ENCODE measurements at places on chromosomes 12 and 14. TPM values are rescaled to one million over a fixed set of nuclear protein-coding genes. Genes with fewer than 3 reads are reported as not detected.
A peak's percentile ranks its signal among the peaks of the same experiment; 100 is the strongest.

- H3K27ac ChIP-seq, result no peak overlapping the region
- no peaks in the 10 kb centered on the region for H3K27me3 ChIP-seq
- DNase-seq, result no peak
These were observed 68.5 kb downstream of the DIP2B start for GRCh38 chr12:50573271-50573670.

- H3K4me1 ChIP-seq, result peaks cover 9% of the 10 kb centered on the region
- H3K36me3 ChIP-seq, result no peaks in the 10 kb centered on the region
- H3K27ac ChIP-seq, result peak overlapping the region; percentile 80
- no peak overlapping the region for H3K4me3 ChIP-seq
These were observed 12.4 kb downstream of the MLXIP start for GRCh38 chr12:122090759-122091515.

DNA sequence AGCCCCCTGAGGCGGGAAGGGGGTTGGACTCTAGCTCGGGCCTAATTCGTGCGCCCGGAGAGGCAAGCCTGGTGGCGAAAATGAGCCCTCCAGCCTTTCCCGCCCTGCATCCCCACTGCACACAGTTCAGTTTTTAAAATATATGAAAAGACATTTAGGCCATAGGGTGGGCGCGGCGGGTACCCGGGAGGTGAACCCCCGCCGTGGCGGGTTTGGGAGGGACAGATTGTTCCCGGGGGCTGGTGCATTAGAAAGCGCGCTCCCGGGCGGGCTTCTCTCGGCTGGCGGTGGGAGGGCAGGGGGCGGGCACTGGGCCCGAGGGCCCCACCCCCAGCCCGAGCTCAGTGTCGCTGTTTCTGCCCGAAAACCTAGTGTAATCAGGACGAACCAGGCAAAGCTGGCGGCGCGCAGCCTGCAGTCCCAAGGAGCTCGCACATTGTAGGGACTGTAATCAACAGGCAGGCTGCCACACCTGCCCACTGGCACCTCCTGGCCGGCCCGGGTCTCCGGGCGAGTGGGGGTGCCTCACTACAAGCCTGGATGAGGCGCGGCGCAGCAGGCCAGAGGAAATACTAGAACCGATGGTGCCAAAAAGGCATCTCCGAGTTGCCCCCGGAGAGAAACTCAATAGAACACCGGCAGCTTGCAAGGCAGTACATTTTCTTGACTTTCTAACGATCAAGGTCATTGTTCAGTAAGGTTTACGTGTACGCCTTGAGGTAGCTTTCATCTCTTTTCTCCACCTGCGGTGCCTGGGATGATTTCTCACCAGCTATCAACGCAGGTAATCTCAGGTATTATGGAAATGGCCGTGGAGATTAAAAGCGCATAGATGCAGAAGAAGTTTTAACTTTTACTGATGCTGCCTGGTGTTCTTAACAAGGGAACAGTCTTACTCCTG is 764 bp upstream of the SPTB start:
- H3K27me3 ChIP-seq, result peaks cover 69% of the 10 kb centered on the region
- DNase-seq, result no peak
- peak overlapping the region; percentile 42 for H3K4me3 ChIP-seq
- H3K27ac ChIP-seq, result no peak overlapping the region
- no peaks in the 10 kb centered on the region for H3K4me1 ChIP-seq
- no peaks in the 10 kb centered on the region for H3K36me3 ChIP-seq

- H3K36me3 ChIP-seq, result peaks cover 6% of the 10 kb centered on the region
- peak overlapping the region; percentile 72 for H3K27ac ChIP-seq
- H3K4me3 ChIP-seq, result no peak overlapping the region
- H3K27me3 ChIP-seq, result no peaks in the 10 kb centered on the region
These were observed 39.8 kb downstream of the ELK3 start for GRCh38 chr12:96233939-96234461.

LIN7A gene
- 1.6 TPM for total RNA-seq

All from astrocyte (in vitro differentiated cells and primary cell).